ENCODE measurements at places on chromosomes 6 and 20.

GRCh38 chr20:33570743-33571142, 80.8 kb downstream of the CBFA2T2 start:
- no peak for DNase-seq

DNA sequence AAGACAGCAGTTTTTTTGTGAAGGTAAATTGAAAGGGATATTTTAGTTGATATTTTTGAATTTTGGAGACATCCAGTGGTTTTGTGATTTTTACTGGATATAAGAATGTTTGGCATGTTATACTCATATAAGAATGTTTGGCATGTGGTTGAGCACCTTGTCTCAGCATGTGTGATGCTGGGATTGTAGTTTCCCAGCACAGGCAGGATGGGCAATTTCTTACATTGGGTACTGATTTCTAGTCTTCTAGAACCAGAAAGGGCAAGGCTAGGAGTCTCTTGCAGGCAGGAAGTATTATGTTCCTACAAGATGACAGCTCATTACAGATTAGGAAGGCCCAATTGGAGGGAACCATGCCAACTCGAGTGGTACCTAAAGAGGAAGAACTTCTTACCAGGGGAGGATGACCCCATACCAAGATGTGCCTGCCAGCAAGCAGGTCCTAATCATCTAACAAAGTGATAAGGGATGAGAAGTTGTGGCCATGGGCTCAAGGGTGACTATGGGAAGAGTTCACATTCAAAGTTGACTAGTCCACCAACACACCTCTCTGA, 377.8 kb downstream of the UTRN start:
- DNase-seq, result no peak

DNA sequence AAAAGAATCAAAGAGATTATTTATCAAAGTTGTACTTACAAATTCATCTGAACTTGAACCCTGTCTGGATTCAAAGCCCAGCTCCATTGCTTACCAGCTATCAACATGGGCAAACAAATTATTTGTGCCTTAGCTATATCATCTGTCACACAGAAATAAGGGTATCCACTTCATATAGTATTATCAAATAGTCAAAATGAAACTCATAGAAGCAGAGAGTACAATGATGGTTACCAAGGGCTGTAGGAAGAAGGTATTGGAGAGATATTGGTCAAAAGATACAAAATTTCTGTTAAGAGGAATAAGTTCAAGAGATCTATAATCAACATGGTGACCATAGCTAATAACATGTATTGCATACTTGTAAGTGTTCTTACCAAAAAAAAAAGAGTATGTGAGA, 87.8 kb upstream of the CCDC28A start:
- DNase-seq, result no peak

GRCh38 chr6:134503585-134504281, 185.8 kb upstream of the SGK1 start:
- DNase-seq, result no peak

- DNase-seq, result no peak
Observed at GRCh38 chr6:95690328-95690727, 113.0 kb downstream of the MANEA start.

- DNase-seq, result no peak
Observed at GRCh38 chr6:111563581-111563980, 42.1 kb downstream of the TRAF3IP2 start.

- DNase-seq, result peak; percentile 67
Observed at GRCh38 chr20:32465092-32465900, 107.2 kb downstream of the ASXL1 start.

- no peak for DNase-seq
Observed at GRCh38 chr20:40706977-40707582, 18.0 kb upstream of the MAFB start.

- DNase-seq, result peak; percentile 73
Observed at GRCh38 chr6:146028252-146028795, 538 bp upstream of the GRM1 start.

DNA sequence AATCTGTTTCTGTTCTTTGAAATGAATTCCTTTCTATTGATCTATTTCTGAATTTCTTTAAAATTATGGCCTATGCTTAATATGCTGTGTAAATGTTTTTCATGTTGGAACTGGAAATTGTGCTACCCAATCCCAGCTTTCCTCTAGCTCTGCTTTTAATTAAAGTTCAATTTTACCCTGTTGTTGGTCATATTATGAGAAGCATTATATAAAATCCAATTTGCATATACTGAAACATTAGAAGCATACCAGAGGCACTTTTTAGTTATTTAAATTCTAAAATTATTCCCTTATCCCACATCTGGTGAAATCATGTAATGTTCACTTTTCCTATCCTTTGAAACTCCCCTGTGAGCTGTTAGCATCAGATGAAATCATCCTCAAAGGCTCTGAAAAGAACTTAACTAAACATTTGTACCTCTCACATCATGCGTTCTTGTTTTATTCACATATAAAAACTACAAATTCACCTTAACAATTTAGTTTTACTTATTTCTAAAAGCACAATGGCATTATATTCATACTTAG, 160.6 kb upstream of the COL21A1 start:
- peak; percentile 85 for DNase-seq

DNA sequence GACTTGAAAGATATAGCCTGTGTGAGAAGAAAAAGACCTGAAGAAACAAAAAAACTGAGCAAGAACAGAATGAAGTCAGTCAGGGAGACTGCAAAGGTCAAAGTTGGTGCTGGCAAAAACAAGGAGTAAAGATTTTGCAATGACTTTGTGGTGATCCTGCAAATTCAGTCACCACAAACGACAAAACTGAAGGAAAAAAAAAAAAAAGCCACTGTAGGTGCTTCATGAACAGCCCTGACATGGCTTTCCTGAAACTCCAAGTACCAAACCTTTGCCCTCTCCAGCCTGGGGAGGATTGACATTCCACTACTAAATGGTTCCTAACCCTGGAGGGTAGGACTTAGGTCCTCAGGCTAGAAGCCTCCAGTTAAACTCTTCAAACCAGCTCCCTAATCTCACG, 114.7 kb upstream of the BEND3 start:
- DNase-seq, result no peak

GRCh38 chr6:13725052-13725451, 13.4 kb upstream of the RANBP9 start:
- DNase-seq, result no peak

- peak; percentile 44 for DNase-seq
Observed at GRCh38 chr6:38443352-38444144, 196.2 kb downstream of the BTBD9 start.

All from muscle of leg (tissue), 16 donors.